ENCODE measurements at places on chromosomes 7 and 10. TPM values are rescaled to one million over a fixed set of nuclear protein-coding genes. Genes with fewer than 3 reads are reported as not detected.

The SPDYE8 gene
- not detected for total RNA-seq

The MUC12 gene
- total RNA-seq: not detected

The CACNB2 gene
- 4.2 TPM for total RNA-seq

The NEUROD6 gene
- total RNA-seq: not detected

The TSPAN13 gene
- total RNA-seq: 185 TPM

The APBB1IP gene
- 19.2 TPM for total RNA-seq

The SDK1 gene
- total RNA-seq: 10.4 TPM

The CYP2E1 gene
- 2.1 TPM for total RNA-seq

The EEPD1 gene
- total RNA-seq: 9.9 TPM

The GAD2 gene
- total RNA-seq: not detected

The CYP2C8 gene
- total RNA-seq: 0.46 TPM

The BHLHA15 gene
- total RNA-seq: 0.81 TPM

The KCND2 gene
- total RNA-seq: 0.61 TPM

The STEAP1 gene
- total RNA-seq: 5.7 TPM

The ABCC2 gene
- 1.1 TPM for total RNA-seq

The RET gene
- total RNA-seq: 1.0 TPM

All from upper lobe of right lung (tissue), 1 donor.